ENCODE measurements at places on chromosomes 1 and 21.

- no peak for DNase-seq
Observed at GRCh38 chr1:243413431-243414151, 157.8 kb downstream of the SDCCAG8 start.

DNA sequence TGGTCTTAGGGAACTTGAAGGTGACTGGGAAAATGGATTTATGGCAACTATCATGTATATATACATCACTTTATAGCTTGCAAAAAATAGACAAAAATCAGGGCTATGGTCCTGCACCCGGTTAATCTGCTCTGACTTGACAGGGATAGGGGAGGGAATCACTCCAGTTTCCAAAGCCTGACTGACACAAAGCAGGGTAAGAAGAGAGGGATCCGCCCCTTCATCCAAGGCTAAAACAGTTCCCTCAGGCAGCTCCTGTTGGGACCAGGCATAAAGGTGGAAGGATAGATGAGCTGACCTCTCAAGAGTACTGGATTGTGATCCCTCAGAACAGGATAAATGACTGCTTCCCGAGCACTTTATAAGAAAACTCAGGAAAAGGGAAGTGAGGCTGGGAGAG lies 1.4 kb downstream of the PBXIP1 start:
- DNase-seq: no peak

DNA sequence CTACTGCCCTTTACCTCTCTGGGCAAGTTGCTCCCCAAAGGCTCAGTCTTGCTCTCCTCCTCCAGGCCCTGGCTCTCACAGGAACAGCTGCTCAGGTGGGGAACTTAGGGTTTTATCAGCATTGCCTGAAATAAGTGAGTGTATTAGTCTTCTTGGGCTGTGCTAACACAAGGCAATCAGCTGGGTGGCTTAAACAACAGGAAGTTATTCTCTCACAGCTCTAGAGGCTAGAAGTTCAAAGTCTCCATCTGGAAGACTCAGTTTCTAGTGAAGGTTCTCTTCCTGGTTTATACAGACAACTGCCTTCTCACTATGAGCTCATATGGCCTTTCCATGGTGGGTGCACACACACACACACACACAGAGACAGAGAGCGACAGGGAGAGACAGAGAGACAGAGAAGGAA lies 2.8 kb upstream of the CD1C start:
- no peak for DNase-seq

DNA sequence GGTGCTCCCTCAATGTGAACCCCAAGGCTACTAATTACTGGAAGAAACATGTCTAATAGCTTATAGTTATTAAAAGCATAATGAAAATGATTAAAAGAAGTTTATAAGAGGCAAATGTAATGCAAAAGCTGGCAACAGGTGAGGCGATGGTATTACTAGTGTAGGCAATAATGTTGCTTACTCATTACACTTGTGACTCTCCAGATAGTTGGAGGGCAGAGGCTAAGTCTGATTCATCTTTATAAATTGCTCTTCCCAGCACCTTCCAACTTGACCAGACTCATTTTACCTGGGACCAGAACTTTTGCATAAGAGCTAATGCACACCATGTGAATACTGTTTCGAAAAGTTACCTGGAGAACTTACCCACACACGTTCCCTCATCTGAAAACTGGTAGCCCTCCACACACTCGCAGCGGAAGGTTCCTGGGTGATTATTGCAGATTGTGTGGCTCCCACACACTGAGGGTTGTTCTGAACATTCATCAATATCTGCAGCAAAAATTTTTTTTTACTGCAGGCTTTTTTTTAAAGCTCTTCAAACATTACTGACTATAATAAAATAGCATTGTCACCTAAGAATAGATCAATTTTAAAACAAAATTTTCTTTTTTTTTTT lies 48.0 kb downstream of the NID1 start:
- DNase-seq: no peak

- DNase-seq: peak; percentile 73
Observed at GRCh38 chr1:31760471-31761470, 3.4 kb downstream of the ADGRB2 start.

GRCh38 chr1:162197615-162198421 lies 128.3 kb downstream of the NOS1AP start:
- no peak for DNase-seq

- DNase-seq: no peak
Observed at GRCh38 chr1:110581682-110582145, 24.4 kb downstream of the KCNA2 start.

GRCh38 chr1:162003061-162003829 lies 20.4 kb downstream of the OLFML2B start:
- no peak for DNase-seq

GRCh38 chr1:232110281-232111090 lies 483.9 kb downstream of the DISC1 start:
- no peak for DNase-seq

DNA sequence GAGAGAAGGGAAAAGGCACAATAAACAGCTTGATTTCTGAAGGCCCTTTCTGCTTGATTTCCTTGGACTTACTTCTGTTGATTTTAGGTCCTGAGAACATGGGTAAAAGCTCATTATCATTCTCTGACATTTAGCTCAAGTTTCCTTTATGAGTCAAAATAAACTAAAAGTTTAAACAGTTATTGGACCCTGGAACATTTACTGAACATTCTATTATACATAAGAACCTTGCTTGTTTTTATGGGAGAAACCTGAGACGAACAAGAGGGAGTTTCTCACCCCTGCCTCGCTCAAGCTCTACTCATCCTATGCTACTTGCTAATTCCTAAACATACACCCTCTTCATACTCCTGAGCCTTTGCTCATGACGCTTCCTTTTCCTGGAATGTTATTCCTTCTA lies 538.3 kb upstream of the PKN2 start:
- no peak for DNase-seq

- DNase-seq: no peak
Observed at GRCh38 chr1:32806290-32806689, 10.9 kb downstream of the YARS1 start.

GRCh38 chr1:49728377-49728776 lies 295.4 kb downstream of the AGBL4 start:
- DNase-seq: no peak

- no peak for DNase-seq
Observed at GRCh38 chr1:76769911-76770310, 97.4 kb upstream of the ST6GALNAC5 start.

Data from Right ventricle myocardium superior (tissue), 1 donor.